Activated naive CD8-positive, alpha-beta T cell treated with anti-CD3 and anti-CD28 coated beads, Interleukin-2, amount 10 ng/mL, durations not matched to agents 7 days and 5 days (primary cell): ENCODE measurements at places on chromosomes 7 and 10. TPM values are rescaled to one million over a fixed set of nuclear protein-coding genes. Genes with fewer than 3 reads are reported as not detected.

- no peak for DNase-seq
These were observed 43.2 kb downstream of the HTRA1 start for GRCh38 chr10:122504610-122504950.

DNA sequence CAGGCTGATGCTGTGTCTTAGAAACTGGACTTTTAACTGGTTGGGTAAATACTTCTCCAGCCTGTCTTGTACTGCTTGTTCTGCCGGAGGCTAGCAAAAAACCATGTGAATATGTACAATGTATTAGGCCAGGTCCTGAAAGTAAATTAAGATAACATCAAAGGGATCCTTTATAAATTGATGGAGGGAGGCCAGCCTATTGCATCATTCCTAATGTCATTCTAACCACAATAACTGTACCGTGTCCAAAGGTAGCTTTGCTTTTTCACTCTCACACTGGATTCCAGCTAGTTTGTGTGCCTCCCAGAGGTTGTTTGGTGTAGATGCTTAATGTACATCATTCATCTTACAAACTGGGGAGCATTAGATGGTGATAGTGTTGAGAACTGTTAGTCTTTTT is 91.2 kb upstream of the SEM1 start:
- no peak for DNase-seq

DNA sequence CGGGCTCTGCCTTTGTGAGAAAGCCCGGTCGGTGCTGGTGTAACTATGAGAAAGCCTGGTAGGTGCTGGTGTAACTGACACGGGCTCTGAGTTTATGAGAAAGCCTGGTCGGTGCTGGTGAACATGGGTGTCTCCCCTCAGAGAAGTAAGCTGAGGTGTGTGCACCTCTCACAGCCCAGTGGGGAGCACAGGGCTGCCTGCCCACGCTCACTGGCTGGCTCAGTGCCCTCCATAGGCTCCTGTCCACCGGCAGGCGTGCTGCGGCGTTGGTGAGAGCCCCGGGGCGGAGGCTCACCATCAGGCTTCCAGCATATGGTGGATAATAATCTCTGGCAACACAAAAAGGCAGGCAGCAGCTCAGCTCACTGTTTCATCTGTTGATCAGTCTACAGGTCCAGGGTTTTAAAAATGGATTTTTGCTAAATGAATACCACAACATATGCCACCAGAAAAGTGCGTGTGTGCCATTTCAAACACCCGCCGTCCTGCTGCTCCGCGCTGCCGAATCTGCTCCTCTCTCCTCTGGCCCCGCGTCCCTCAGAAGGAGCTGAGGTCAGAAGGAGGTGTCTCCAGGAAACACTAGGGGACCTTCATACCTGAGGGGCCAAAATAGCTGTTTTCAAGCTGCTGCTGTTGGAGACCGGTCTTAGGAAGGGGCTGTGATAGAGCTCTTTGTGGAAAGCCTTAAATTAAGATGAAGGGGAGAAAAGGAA is 365.7 kb downstream of the DNAJB6 start:
- DNase-seq: peak; percentile 9

GRCh38 chr7:155799514-155799913 is 12.7 kb downstream of the SHH start:
- DNase-seq: no peak

Gene COBL
- not detected for total RNA-seq

Gene ZNF282
- 24.7 TPM for total RNA-seq
